D721Med (cell line): ENCODE measurements at places on chromosomes 4 and X.

GRCh38 chr4:4865705-4866123 is 6.2 kb downstream of the MSX1 start:
- no peak for DNase-seq

GRCh38 chrX:104745152-104745551 is 179.2 kb downstream of the IL1RAPL2 start:
- no peak for DNase-seq

GRCh38 chr4:85833302-85833701 is 358.4 kb downstream of the ARHGAP24 start:
- no peak for DNase-seq

DNA sequence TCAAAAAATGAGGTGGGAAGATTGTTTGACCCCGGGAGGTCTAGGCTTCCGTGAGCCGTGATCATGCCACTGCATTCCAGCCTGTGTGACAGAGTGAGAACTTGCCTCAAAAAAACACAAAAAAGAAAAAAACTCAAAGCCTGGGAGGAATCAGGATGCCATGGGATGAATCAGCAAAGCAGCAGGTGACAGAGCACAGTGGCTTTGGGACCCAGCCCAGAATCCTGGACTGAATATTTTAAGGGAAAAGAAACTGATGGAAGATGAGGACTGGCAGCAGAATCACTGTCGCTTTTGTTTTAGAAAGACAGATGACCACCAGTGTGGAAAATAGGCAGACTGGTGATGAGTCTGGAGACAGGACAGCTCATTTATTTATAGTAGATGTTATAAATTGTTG is 16.6 kb downstream of the S100G start:
- DNase-seq = no peak

DNA sequence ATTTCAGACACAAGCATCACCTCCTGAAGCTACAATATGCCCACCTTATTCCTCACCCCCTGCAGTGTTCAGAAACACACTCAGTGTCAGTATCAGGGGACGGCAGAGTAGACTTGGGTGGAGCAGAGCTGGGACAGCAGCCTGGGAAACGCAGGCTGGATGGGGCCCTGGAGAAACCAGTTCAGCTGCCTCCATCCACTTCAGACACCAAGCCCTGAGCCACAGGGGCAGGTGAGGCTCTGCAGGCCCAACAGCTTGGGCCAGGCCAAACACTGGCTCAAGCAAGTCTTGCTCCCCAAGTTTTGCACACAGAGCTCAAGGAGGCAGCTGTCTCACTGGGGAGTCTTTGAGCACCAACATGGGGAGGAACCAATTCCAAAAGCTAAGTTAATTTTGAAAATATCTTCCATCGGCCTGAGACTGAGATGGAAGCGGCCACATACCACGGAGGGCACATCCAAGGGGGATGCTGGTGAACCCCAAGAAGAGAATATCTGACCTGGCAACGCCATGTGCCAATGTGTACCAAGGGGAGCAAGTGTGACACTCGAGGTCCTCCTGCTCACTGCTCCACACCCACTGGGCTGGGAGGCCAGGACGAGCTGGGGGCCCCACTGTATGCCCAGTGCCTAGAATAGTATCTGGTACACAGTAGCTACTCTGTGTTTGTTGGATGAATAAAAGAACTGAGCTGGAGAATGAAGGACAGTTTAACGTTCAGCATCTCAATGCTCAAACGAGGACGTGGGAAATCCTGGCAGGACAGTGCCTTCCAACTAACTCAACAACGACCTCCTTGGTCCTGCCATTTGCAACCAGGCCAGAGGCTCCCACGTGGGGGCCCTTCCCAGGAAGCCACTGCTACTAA is 45.6 kb downstream of the PPP2R2C start:
- DNase-seq = no peak
